ENCODE measurements at places on chromosomes 3 and 15. TPM values are rescaled to one million over a fixed set of nuclear protein-coding genes. Genes with fewer than 3 reads are reported as not detected.

- no peak for DNase-seq
Measured at GRCh38 chr3:12662593-12663400, 1.1 kb downstream of the RAF1 start.

DNA sequence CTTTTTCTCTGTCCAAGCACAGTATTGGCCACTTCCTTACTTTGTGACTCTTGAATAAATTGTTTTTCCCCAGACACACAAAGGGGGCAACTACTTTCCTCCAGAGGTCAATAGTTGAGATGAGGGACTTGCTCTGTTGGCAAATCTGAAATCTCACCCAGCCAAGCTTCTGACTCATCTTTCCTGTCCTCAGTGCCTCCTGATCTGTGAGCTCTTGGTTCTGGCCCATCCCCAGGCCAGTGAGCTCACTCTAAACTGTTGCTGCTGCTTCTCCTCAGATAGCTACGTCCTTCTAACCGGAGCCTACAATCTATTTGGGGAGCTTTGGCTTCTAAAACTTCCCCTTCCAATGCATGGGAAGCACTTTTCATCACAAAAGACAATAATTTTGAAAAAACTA lies 50.0 kb upstream of the NMD3 start:
- DNase-seq = no peak

GRCh38 chr15:61037031-61037430 lies 192.1 kb downstream of the RORA start:
- no peak for DNase-seq

- no peak for DNase-seq
Measured at GRCh38 chr3:140712301-140712700, 34.4 kb downstream of the TRIM42 start.

HYAL3 gene
- 3.1 TPM for total RNA-seq

RLBP1 gene
- total RNA-seq = not detected

USF3 gene
- total RNA-seq = 12.0 TPM

PXYLP1 gene
- 17.9 TPM for total RNA-seq

CFAP44 gene
- 3.7 TPM for total RNA-seq

GRCh38 chr3:47443611-47443995 lies 32.1 kb downstream of the SCAP start:
- DNase-seq = no peak

GRCh38 chr3:9914559-9915253 lies 2.2 kb upstream of the IL17RC start:
- DNase-seq = peak; percentile 73

- no peak for DNase-seq
Measured at GRCh38 chr15:90401495-90401894, 13.5 kb downstream of the IQGAP1 start.

MINAR1 gene
- total RNA-seq = 0.74 TPM

PRICKLE2 gene
- total RNA-seq = 3.2 TPM

GRCh38 chr3:12884790-12885582 lies 43.6 kb upstream of the RPL32 start:
- DNase-seq = no peak

DNA sequence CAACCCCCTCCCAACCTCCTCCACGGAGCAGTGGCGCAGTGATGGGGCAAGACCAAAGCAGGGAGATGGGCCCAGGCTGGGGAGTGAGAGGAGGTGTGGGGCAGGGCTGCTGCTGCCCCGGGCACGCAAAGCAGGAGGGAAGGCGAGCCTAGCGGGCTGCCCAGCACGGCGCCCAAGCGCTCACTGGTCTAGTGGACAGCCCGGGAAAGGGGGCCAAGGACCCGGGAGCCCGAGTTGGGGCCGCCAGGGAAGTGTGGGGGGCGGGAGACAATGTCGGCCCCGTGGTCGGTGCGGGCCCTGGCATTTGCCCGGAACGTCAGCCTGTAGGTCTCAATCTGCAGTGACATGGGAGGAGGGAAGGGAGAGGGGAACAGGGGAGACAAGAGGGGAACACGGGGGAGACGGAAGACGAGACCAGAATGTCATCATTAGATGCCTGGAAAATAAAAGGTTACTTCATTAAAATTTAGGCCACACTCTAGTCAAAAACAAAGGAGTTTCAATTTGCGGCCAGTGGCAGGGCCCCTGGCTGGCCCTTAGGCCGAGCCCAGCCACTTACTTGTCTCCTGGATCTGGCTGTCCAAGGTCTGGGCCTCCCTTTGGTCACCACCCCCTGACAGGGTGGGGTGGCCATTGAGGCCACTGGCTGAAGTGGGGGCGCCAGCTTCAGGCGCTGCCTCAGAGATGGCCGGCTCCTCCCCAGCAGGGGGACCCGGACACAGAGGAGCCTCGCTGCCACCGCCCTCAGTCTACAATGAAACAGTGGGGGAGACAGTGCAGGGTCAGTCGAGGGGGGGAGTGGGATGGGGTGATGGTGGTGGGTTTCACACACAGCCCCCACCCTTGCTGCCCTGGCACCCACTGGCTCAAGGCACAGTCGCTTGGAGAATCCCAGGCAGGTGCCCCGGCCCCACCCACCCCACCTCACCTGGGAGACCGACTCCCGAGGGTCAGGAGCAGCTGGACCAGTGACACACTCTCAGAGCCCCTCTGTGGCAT lies 50.0 kb downstream of the DHX30 start:
- no peak for DNase-seq

CTXN2 gene
- total RNA-seq = 0.11 TPM

GRCh38 chr3:150736903-150737832 lies 25.8 kb downstream of the SIAH2 start:
- DNase-seq = no peak

- no peak for DNase-seq
Measured at GRCh38 chr15:79798311-79798710, 98.5 kb downstream of the MTHFS start.

GXYLT2 gene
- total RNA-seq = 2.6 TPM

HCN4 gene
- total RNA-seq = 10.6 TPM

- no peak for DNase-seq
Measured at GRCh38 chr15:42119446-42119760, 25.0 kb upstream of the PLA2G4D start.

DNA sequence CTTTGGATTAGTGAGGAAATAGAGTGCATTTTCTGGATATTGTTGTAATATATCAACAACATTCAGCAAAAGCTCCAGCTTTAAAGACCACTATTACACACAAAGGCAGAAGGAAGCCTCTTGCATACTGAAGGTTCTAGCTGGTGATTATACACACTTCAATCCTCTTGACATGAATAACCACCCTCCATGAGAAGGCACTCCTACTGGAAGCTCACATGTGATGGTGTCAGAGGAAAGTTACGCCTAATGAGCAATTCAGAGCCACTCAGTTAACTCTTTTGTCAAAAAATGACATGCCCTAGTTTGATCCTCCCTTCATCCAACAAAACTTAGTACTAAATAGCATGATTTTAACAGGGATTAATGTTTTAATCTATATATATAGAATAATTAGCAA lies 124.6 kb upstream of the LYSMD4 start:
- DNase-seq = no peak

GRCh38 chr15:72861354-72861910 lies 77.9 kb upstream of the ADPGK start:
- no peak for DNase-seq

SLC51A gene
- 5.6 TPM for total RNA-seq

DNA sequence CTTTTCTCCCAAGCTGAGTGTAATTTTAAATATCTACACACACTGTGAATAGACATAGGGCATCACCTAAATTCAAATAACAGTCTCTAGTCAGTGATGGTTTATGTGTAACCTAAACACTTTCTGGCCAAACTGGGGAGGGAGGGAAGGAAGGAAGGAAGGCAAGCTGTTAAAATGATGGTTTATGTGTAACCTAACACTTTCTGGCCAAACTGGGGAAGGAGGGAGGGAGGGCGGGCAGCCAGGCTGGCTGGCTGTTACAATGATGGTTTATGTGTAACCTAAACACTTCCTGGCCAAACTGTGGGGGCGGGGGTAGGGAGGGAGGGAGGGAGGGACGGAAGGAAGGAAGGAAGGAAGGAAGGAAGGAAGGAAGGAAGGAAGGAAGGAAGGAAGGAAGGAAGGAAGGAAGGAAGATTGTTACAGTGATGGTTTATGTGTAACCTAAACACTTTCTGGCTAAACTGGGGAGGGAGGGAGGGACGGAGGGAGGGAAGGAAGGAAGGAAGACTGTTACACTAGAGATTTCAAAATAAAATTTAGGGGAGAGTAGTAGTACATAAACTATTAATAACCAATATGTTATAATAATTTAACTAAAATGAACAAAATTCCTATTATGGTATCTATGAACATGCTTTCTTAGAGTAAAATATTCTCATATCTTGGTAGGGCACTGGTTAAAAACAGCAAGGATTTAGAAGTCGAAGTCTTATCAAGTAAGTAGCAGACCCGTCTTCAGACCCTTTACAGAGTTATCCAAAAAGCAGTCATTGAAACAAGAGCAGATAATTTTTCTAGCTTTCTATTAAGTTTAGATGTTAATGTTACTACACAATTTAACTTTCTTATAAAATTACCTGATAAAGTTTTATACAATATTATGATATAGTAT lies 148.1 kb downstream of the LMLN start:
- DNase-seq = no peak

FAM107A gene
- total RNA-seq = 0.13 TPM

DNA sequence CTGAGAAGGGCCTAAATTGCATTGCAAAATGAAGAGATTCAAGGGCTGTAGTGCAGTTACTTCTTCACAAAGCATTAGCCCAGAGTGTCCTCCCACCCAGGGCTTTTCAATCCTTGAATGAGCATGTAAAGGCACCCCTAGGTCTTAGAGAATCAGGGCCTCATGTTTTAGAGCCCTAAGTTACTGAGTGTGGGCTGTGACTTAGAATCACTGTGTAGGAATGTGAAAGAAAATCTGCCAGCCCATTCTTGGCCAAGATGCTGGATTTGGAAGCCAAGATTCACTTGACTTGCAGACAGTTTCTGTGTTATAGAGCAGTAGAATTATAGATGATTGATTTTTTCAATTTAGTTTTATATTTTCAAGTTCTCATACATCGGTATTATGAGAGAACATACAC lies 153.2 kb downstream of the MYRIP start:
- DNase-seq = no peak

- no peak for DNase-seq
Measured at GRCh38 chr15:58495891-58496408, 64.2 kb downstream of the LIPC start.

DNA sequence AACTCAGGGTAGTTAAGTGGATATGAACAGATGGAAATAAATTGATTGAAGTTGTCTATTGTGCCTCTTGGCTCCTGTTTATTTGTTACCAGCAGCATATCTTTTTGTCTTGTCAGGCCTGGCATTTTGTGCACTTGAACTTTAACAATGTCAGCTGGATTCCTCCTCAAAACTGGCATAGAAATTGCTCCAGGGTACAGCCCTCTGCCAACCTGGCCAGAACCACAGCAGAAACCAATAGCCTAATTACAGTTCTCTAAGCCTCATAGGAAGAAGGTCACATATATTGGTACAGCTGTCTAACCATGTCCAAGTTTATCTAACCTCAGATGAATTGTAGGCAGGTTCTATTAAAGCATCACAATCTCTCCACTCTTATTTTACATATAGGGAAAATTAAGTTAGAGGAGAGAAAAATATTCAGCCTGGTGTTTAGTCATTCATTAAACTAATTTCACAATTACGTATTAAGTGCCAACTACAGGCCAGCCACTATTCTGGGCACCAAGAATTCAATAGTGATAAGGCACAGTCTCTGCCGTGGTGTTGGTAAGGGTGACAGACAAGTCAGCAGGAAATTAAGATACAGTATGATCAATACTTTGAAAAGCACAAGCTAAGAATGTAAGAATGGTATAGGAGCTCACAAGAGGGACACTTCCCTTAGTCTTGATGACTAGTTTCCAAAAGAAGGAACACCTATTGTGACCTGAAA lies 452.9 kb upstream of the NECTIN3 start:
- no peak for DNase-seq

- no peak for DNase-seq
Measured at GRCh38 chr3:169822983-169823382, 10.3 kb upstream of the LRRC34 start.
